ENCODE measurements at places on chromosomes 1 and 21. TPM values are rescaled to one million over a fixed set of nuclear protein-coding genes. Genes with fewer than 3 reads are reported as not detected.

The TLR5 gene
- 1.8 TPM for total RNA-seq

The PRAMEF5 gene
- not detected for total RNA-seq

The ATP1A4 gene
- total RNA-seq, result not detected

The ANKRD65 gene
- total RNA-seq, result not detected

The ATAD3C gene
- total RNA-seq, result 0.60 TPM

The ZNHIT6 gene
- total RNA-seq, result 21.1 TPM

The PTGFR gene
- 0.04 TPM for total RNA-seq

The MUL1 gene
- total RNA-seq, result 34.6 TPM

Data from K562 (cell line).